ENCODE measurements at places on chromosomes 2 and 18. TPM values are rescaled to one million over a fixed set of nuclear protein-coding genes. Genes with fewer than 3 reads are reported as not detected.

GRCh38 chr2:145036421-145037011 lies 516.6 kb upstream of the ZEB2 start:
- no peak overlapping the region for H3K27ac ChIP-seq
- no peaks in the 10 kb centered on the region for H3K36me3 ChIP-seq
- no peaks in the 10 kb centered on the region for H3K4me1 ChIP-seq

ZSCAN30 gene
- 18.8 TPM for total RNA-seq

GRCh38 chr2:3463186-3463835 lies 56.0 kb downstream of the ADI1 start:
- H3K4me1 ChIP-seq = peaks cover 7% of the 10 kb centered on the region
- peaks cover 88% of the 10 kb centered on the region for H3K36me3 ChIP-seq
- H3K4me3 ChIP-seq = no peak overlapping the region

DNA sequence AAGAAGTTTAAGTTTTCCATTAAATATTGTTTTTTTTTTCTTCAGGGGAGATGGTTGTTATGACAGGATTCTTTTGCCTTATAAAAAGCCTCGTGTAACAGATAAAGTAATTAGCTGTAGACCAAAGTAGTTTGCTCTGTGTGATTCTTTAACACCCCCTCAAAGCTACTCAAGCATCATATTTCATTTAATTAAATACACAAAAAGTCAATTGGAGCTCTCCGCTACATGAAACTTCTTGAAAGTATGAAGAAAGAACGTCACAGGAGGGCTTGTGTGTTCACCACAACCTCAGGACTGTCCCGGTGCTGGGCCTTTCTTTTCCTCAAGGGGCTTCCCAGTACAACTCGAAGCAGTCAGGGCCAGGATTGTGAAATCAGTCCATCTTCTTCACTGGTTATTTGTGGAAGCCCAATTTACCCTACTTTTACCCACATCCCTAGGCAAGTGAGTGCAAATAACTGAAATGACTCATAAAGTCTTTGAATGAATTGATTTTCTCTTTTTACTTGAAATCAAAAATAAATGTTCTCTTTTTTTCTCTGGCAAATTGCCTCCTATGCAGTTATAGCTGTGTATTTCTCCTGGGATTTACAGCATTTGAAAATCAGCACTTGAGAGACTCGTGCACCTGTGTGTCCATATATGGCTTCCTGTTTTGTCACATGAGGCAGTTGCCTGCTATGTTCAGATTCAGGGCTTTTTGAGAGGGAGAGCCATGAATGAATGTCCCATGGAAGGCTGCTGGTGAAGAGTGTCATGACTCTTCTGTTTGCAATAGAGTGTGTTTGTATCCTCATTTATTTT lies 48.6 kb downstream of the LINC00305 start:
- H3K4me3 ChIP-seq = no peak overlapping the region
- no peaks in the 10 kb centered on the region for H3K27me3 ChIP-seq
- no peak overlapping the region for H3K27ac ChIP-seq
- no peaks in the 10 kb centered on the region for H3K4me1 ChIP-seq
- DNase-seq = no peak

CNDP1 gene
- total RNA-seq = not detected

DNA sequence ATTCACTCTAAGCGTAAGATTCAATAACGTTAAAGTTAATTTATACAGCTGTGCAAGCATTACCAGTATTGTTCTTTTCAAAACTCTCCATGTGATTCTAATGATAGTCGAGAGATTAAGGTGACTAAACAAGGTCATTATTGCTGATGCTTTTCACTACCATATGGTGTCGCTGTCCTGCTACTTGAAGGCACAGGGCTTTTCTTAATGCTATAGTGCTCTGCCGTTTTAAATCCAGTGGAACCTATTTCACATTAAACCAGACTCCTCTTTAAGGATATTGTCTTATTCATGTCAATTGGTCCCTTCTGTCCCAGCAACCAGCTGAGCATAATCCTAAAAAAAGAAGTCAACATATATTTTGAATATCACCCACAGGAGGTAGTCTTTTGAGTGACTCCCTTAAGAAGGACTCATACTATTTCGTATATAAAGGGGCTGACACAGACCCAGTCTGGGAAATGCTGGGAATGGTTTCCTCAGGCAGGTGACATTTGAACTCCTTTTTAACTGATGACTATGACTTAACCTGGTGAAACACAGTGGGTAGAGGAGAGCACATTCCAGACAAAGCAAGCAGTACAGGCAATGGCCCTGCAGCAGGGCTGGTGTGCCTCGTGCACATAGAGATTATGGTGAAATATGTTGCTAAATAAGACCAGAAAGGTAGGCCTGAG lies 53.9 kb upstream of the CYTIP start:
- H3K4me1 ChIP-seq = no peaks in the 10 kb centered on the region
- DNase-seq = no peak
- no peak overlapping the region for H3K27ac ChIP-seq
- H3K36me3 ChIP-seq = no peaks in the 10 kb centered on the region
- no peaks in the 10 kb centered on the region for H3K27me3 ChIP-seq
